ENCODE measurements at places on chromosomes 12 and 14. TPM values are rescaled to one million over a fixed set of nuclear protein-coding genes. Genes with fewer than 3 reads are reported as not detected.

The GALNT6 gene
- total RNA-seq: 0.74 TPM

The SRP54 gene
- total RNA-seq: 78.4 TPM

The LRRC43 gene
- total RNA-seq: 0.74 TPM

The RND1 gene
- total RNA-seq: not detected

The KITLG gene
- total RNA-seq: 110 TPM

The RHOJ gene
- 7.4 TPM for total RNA-seq

The ACSS3 gene
- total RNA-seq: 24.5 TPM

The OVCH1 gene
- 0.27 TPM for total RNA-seq

The KRT80 gene
- 0.25 TPM for total RNA-seq

The NTF3 gene
- 1.3 TPM for total RNA-seq
